ENCODE measurements at places on chromosomes 1 and 21.
A peak's percentile ranks its signal among the peaks of the same experiment; 100 is the strongest.

GRCh38 chr1:231073331-231073730 lies 33.3 kb upstream of the FAM89A start:
- ATAC-seq: no peak

DNA sequence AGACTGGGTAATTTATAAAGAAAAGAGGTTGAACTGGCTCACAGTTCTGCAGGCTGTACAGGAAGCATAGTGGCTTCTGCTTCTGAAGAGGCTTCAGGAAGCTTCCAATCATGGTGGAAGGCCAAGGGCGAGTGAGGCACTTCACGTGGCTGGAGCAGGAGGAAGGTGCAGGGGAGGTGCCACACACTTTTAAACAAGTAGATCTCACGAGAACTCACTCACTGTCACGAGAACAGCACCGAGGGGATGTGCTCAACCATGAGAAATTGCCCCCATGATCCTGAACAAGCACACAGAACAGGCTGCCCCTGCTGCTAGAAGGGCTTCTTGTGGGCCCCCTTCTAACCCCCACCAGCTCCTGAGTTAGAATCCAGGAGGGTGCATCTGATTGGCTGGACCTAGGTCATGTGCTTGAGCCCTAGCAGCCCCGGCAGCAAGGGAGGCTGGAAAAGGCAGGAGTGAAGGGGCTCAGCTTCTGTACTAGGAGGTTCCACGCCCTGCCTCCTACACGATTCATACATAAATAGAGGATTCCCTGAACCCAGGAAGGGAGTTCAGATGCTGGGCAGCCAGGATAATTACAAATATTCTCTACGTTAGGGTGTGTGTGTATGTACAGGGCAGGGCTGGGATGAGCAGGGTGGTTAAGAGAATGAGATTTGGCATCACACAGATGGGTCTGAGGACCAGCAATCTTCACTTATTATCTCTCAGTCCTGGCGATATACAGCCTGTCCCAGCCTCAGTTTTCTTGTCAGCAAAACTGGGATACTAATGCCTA lies 72.8 kb upstream of the ATP5PO start:
- ATAC-seq: peak; percentile 24

- no peak for ATAC-seq
These were observed 9.8 kb downstream of the RPS6KC1 start for GRCh38 chr1:213060836-213061235.

DNA sequence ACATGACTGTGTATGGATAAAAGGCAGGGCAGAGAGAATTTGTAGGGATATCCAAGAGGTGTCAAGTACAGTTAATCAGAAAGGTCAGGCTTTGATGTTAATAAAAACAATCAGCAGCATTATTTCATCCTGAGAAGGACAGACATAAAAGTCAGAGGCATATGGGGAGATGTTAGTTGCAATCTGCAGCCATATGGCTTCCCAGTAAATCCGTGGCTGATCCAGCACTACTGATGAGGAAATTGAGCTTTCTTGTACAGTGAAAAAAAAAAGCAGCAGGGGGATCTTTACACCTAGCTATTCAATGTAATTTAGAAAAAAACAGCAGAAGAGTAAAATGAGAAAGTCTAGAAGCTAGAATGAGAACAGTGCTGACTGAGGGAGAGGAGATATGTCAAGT lies 2.2 kb upstream of the SPRR1B start:
- ATAC-seq: no peak

GRCh38 chr1:169529068-169529642 lies 43.4 kb upstream of the SLC19A2 start:
- peak; percentile 96 for ATAC-seq

DNA sequence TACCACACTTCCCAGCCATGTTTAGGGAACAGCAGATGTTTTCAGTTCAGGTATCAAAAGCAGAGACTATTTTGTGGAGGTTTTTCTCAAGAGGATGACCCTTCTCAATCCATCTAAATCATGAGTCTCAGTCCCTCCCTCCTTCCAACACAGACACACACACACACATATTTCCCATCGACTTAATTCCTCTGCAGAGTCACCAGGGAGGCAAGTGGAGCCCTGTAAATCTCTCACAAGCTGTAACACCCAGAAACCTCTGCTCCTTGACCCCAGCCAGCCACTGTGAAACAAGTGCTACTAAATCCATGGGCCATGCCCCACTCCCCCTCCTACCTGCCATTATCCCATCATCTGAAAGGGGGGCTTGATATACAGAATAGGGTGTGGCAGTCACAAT lies 10.6 kb upstream of the KCND3 start:
- no peak for ATAC-seq

GRCh38 chr1:198876371-198876871 lies 237.6 kb downstream of the PTPRC start:
- ATAC-seq: no peak

DNA sequence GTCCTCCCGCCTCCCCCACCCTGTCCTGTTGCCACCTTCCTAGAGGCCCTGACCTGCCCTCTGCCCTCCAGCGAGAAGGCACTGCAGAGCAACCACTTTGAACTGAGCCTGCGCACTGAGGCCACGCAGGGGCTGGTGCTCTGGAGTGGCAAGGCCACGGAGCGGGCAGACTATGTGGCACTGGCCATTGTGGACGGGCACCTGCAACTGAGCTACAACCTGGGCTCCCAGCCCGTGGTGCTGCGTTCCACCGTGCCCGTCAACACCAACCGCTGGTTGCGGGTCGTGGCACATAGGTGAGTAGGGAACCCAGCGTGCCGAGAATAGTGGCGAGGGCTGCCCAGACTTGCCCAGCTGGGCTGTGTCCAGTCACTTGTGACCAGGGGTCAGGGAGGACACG lies 20.4 kb downstream of the RNF223 start:
- ATAC-seq: no peak

DNA sequence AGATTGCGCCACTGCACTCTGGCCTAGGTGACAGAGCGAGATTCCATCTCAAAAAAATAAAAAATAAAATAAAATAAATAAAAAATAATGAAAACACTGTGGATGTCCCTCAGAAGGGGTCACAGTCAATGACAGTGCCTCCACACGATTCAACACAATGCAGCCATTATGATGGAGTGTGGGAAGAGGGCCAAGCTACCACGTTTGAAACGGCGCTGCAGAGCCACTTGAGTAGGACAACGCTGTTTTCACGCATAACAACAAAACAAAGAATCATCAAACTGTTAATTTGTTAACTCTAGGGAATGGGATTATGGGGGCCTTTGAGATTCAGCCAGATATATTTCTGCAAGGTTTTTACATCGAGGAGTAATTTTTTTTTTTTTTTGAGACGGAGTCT lies 36.5 kb downstream of the NKAIN1 start:
- ATAC-seq: no peak

DNA sequence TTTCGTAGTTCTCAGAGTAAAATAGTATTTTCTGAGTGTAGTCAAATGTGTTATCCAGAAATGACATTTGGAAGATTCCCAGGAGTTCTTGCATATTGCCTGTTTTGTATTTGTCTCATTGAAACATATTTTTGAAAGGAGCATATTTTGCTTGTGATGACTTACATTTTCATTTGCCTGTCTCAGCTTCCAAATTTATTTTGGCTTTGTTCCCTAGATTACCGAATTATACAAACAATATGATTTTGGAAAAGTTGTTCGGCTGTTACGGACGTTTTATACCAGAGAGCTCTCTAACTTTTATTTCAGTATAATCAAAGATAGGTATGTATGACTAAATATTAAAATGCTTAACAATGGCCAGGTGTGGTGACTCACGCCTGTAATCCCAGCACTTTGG lies 46.0 kb downstream of the IARS2 start:
- ATAC-seq: no peak

GRCh38 chr1:210250665-210250997 lies 18.0 kb downstream of the SERTAD4 start:
- no peak for ATAC-seq

- ATAC-seq: no peak
These were observed 72.1 kb downstream of the MORN1 start for GRCh38 chr1:2319291-2319690.

- peak; percentile 87 for ATAC-seq
These were observed 540.9 kb downstream of the LMO4 start for GRCh38 chr1:87869567-87869966.

DNA sequence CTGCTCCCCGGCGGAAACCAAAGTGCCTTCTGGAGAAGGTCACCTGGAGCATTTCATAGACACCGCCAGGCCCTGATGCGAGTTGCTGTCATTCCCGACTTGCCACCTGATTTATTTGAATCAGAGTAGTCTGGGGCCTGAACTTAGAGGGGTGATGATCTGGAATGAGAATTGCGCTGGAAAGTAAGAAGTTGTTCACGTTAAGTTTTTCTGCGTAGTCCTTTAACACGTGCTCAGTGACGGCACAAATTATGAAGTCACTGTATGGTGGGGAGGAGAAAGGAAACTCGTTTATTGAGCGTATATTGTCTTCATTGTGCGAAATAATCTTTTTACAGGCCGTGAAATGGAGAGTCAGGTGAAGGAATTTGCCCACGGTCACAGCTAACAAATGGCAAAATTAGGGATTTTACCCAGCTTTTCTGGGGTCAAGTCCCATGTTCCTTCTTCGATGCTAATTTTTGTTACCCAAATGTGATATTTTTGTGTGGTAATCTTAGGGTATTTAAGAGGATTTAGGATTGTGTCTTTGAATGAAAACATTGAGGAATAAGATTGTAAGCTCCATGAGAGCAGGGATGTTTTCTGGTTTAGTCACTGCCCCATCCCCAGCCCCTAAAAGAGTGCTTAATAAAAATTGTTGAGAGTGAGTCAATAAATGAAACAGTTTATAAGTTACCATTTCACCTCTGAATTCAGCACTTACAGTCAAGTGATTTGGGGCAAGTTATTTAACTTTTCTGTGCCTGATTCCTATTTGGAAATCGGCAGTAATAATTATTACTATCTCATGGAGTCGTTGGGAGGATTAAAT lies 46.4 kb upstream of the NBL1 start:
- peak; percentile 28 for ATAC-seq

DNA sequence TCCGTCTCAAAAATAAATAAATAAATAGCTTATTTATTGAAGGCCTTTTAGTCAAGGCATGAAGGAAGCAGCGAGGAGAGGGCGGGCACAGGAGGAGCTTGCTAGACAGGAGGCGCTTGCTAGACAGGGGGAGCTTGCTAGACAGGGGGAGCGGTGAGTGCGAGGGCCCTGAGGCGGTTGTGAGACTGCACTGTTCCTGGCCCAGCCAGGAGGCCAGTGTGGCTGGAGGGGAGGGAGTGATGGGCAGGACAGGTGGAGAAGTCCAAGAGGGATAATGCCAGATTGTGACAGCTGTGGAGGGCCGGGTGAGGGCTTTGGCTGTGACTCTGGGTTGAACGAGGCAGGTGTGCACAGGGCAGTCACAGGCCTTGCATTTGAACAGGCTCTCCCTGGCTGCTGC lies 18.2 kb downstream of the KIF17 start:
- peak; percentile 82 for ATAC-seq

- no peak for ATAC-seq
These were observed 92.6 kb downstream of the LPAR3 start for GRCh38 chr1:84800090-84801073.

- ATAC-seq: no peak
These were observed 35.5 kb downstream of the CDC14A start for GRCh38 chr1:100387657-100388350.
